ENCODE measurements at places on chromosomes 16 and 17. TPM values are rescaled to one million over a fixed set of nuclear protein-coding genes. Genes with fewer than 3 reads are reported as not detected.

GNGT2 gene
- total RNA-seq = 1.7 TPM

ADGRG3 gene
- 0.50 TPM for total RNA-seq

FSCN2 gene
- 0.72 TPM for total RNA-seq

CENPX gene
- total RNA-seq = 48.9 TPM

SNX20 gene
- 0.12 TPM for total RNA-seq

PROCA1 gene
- total RNA-seq = not detected

PLEKHH3 gene
- 53.1 TPM for total RNA-seq

SCIMP gene
- 6.5 TPM for total RNA-seq

ALDH3A1 gene
- total RNA-seq = 0.17 TPM

MYH2 gene
- not detected for total RNA-seq

GRAP gene
- 7.8 TPM for total RNA-seq

ZSWIM7 gene
- total RNA-seq = 33.7 TPM

CLTC gene
- total RNA-seq = 215 TPM

DCXR gene
- total RNA-seq = 141 TPM

SPAG7 gene
- total RNA-seq = 52.8 TPM

NPIPB6 gene
- total RNA-seq = not detected

PRKCB gene
- 2.0 TPM for total RNA-seq

KRTAP3-2 gene
- not detected for total RNA-seq

CACNA1H gene
- 33.6 TPM for total RNA-seq

LRRC36 gene
- 0.83 TPM for total RNA-seq

KRTAP9-2 gene
- not detected for total RNA-seq

SMARCD2 gene
- total RNA-seq = 113 TPM

CIBAR2 gene
- total RNA-seq = 0.39 TPM

LRRC45 gene
- total RNA-seq = 14.2 TPM

PRMT7 gene
- 33.4 TPM for total RNA-seq

MYLK3 gene
- total RNA-seq = 0.56 TPM

GRAPL gene
- total RNA-seq = 0.72 TPM

KCNH4 gene
- total RNA-seq = 0.19 TPM

TOX3 gene
- not detected for total RNA-seq

HOXB3 gene
- total RNA-seq = 2.3 TPM

GRB7 gene
- total RNA-seq = not detected

TK1 gene
- total RNA-seq = 2.5 TPM

ADAD2 gene
- total RNA-seq = 0.55 TPM

CLEC18A gene
- total RNA-seq = 1.7 TPM

MAFG gene
- 27.4 TPM for total RNA-seq

TBC1D26 gene
- total RNA-seq = not detected

NEUROD2 gene
- not detected for total RNA-seq

CNGB1 gene
- not detected for total RNA-seq

CASKIN1 gene
- total RNA-seq = 3.7 TPM

SDK2 gene
- total RNA-seq = 0.52 TPM

BIRC5 gene
- 0.12 TPM for total RNA-seq

CHAD gene
- total RNA-seq = 5.7 TPM

All from adrenal gland (tissue), 19 donors.